ENCODE measurements at places on chromosomes 16 and 17. TPM values are rescaled to one million over a fixed set of nuclear protein-coding genes. Genes with fewer than 3 reads are reported as not detected.

- no peaks in the 10 kb centered on the region for H3K36me3 ChIP-seq
- no peak overlapping the region for H3K4me3 ChIP-seq
- H3K27ac ChIP-seq, result no peak overlapping the region
Observed at GRCh38 chr17:79273660-79274059, 199.0 kb downstream of the ENGASE start.

The NOS2 gene
- 0.55 TPM for total RNA-seq

DNA sequence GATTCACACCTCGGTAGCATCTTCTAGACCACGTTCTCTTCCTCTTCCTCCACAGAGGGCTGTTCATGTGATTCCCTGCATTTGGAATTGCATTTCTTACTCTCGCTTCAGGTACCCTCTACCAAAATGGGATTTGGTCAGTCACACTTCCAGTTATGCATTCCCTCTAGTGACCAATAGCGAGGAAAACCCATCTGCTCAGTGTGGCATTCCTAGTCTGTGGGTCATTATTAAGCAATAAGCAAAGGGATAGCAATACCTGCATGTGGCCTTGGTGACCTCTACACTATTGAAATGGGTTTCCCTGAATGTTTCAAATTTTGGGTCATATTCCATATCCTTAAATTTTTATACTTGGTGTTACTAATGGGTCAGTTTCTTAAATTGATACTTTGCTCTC, 401 bp upstream of the KRTAP4-5 start:
- H3K27me3 ChIP-seq, result no peaks in the 10 kb centered on the region
- H3K27ac ChIP-seq, result no peak overlapping the region
- no peaks in the 10 kb centered on the region for H3K36me3 ChIP-seq
- no peaks in the 10 kb centered on the region for H3K4me1 ChIP-seq
- no peak overlapping the region for H3K4me3 ChIP-seq

The SLFN12L gene
- total RNA-seq, result 5.1 TPM

GRCh38 chr16:85923153-85924021, 24.4 kb downstream of the IRF8 start:
- no peaks in the 10 kb centered on the region for H3K36me3 ChIP-seq
- no peak overlapping the region for H3K4me3 ChIP-seq
- no peak for DNase-seq

- H3K27me3 ChIP-seq, result no peaks in the 10 kb centered on the region
- H3K4me1 ChIP-seq, result peaks cover 16% of the 10 kb centered on the region
- H3K4me3 ChIP-seq, result peak overlapping the region; percentile 62
- peak; percentile 87 for DNase-seq
- no peaks in the 10 kb centered on the region for H3K36me3 ChIP-seq
Observed at GRCh38 chr17:77281122-77281903, 140.5 kb downstream of the SEC14L1 start.

- DNase-seq, result no peak
- H3K4me3 ChIP-seq, result no peak overlapping the region
- H3K36me3 ChIP-seq, result no peaks in the 10 kb centered on the region
- peak overlapping the region; percentile 1 for H3K27ac ChIP-seq
- no peaks in the 10 kb centered on the region for H3K27me3 ChIP-seq
Observed at GRCh38 chr17:49387498-49388289, 25.6 kb upstream of the ZNF652 start.

The IRX3 gene
- 89.2 TPM for total RNA-seq

DNA sequence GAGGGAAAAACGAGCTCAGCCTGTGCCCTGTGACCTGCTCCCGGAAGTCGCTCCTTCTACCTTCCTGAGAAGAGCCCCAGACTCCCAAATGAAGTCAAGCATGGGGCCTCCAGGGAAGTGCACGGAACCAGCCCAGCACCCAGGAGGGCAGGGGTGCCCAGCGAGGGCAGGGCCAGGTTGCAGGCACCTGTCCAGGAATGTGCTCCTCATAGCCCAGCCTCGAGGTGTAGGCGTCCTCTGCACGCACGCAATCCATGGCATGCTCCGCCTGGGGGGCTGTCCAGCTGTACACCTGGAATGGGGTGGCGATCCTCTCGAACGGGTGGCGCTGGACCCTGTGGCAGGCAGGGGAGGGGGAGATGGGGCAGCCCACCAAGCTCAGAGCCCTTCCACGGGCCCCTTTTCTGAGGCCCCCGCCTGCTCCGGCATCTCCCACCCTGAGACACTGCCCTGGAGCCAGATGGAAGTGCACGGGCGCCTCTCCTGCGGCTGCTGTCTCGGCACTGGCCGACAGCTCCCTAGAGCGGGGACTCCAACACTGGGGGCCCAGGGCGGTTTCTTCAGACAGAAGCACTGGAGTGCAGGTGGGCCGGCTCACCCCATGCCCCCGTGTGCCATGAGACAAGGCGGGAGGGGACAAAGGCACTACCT, 10.9 kb downstream of the CLUH start:
- DNase-seq, result peak; percentile 63
- H3K27ac ChIP-seq, result no peak overlapping the region
- peaks cover 76% of the 10 kb centered on the region for H3K36me3 ChIP-seq

The SCGB1C2 gene
- total RNA-seq, result not detected

The NEUROD2 gene
- total RNA-seq, result not detected

The STX1B gene
- total RNA-seq, result 0.58 TPM

GRCh38 chr17:60832151-60832585, 154.5 kb downstream of the BCAS3 start:
- no peak overlapping the region for H3K27ac ChIP-seq
- H3K27me3 ChIP-seq, result no peaks in the 10 kb centered on the region
- H3K36me3 ChIP-seq, result no peaks in the 10 kb centered on the region
- no peak for DNase-seq
- H3K4me1 ChIP-seq, result peaks cover 2% of the 10 kb centered on the region
- H3K4me3 ChIP-seq, result no peak overlapping the region

DNA sequence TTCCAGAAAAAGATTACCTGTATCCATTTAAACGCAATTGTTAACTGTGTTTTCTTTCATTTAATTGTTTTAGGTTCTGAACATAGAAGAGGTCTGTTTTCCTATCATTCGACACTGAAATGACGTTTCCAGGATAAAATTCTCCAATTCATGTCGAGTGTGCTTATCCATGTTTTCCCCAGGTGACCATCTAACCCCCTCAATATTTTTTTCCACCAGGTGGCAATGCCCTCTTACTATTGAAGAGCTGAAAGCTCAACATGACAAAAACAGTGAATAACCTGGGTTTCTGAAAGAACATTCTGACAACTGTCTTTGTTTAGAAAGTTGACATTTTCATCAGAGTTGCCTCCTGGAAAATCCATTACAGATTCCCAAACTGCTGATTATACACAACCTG, 948.7 kb downstream of the KCNJ2 start:
- DNase-seq, result no peak
- no peaks in the 10 kb centered on the region for H3K4me1 ChIP-seq

GRCh38 chr16:2005646-2006045, 4.0 kb downstream of the ZNF598 start:
- peaks cover 59% of the 10 kb centered on the region for H3K4me1 ChIP-seq
- H3K27ac ChIP-seq, result no peak overlapping the region
- H3K4me3 ChIP-seq, result no peak overlapping the region
- H3K36me3 ChIP-seq, result peaks cover 28% of the 10 kb centered on the region
- DNase-seq, result peak; percentile 74
- H3K27me3 ChIP-seq, result no peaks in the 10 kb centered on the region

The MYH2 gene
- 1.0 TPM for total RNA-seq

GRCh38 chr17:72950242-72950931, 142.1 kb downstream of the SLC39A11 start:
- H3K36me3 ChIP-seq, result no peaks in the 10 kb centered on the region
- no peak overlapping the region for H3K27ac ChIP-seq
- no peaks in the 10 kb centered on the region for H3K27me3 ChIP-seq
- H3K4me3 ChIP-seq, result no peak overlapping the region

DNA sequence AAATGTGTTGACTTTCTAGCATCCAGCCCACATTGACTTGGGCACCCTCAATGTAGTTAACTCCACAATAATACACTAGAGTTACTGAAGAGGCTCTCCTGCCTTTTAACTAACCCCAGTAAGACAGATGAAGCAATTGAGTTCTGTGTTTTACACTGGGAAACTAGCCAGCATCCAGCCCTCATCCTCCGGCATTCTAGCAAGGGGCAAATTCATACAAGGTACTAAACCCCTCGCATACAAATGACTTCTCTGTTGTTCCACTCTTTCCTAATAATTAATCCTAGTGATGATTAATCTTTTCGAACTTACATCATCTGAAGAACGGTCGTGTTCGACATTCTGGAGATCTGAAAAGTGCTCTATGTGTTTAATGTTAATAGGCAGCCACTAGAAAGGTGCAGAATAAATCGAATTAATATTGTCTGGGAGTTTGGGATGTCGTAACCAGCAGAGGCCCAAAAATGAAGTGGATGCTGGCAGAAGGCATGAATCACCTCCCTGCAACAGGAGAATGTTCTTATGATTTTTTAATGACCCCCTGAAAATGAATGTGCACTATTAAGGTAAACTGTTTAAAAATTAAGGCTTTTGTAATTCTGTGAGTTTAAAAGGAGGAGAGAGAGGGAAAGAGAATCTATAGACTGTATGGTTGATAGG, 249.4 kb downstream of the SNX29 start:
- H3K36me3 ChIP-seq, result no peaks in the 10 kb centered on the region
- DNase-seq, result no peak
- H3K4me3 ChIP-seq, result no peak overlapping the region
- no peak overlapping the region for H3K27ac ChIP-seq

The FGF11 gene
- 1.1 TPM for total RNA-seq

The PNPO gene
- 29.4 TPM for total RNA-seq

DNA sequence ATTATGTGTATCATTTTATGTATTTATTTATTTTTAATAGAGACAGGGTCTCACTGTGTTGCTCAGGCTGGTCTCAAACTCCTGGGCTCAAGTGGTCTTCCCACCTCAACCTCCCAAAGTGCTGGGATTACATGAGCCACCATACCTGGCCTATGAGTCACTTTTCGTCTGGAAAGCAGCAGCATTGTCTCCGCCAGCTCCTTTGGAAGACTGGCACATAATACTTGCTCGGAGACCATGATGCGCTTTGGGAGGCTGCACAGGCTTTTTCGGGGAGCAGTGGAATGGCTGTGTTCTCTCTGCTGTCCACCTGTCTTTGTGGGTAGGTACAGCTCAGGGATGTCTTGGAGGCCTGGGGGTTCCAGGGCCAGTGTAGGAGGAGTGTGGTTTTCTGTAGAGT, 102.2 kb downstream of the AATF start:
- H3K4me3 ChIP-seq, result no peak overlapping the region
- H3K4me1 ChIP-seq, result no peaks in the 10 kb centered on the region
- peaks cover 5% of the 10 kb centered on the region for H3K36me3 ChIP-seq

The ZNF688 gene
- total RNA-seq, result 13.1 TPM

The AIPL1 gene
- not detected for total RNA-seq

GRCh38 chr17:42296012-42296411, 7.7 kb downstream of the STAT5A start:
- no peak overlapping the region for H3K4me3 ChIP-seq
- no peak overlapping the region for H3K27ac ChIP-seq
- peak; percentile 6 for DNase-seq
- H3K4me1 ChIP-seq, result no peaks in the 10 kb centered on the region
- H3K36me3 ChIP-seq, result peaks cover 44% of the 10 kb centered on the region
- no peaks in the 10 kb centered on the region for H3K27me3 ChIP-seq

- no peak for DNase-seq
- no peaks in the 10 kb centered on the region for H3K4me1 ChIP-seq
- H3K36me3 ChIP-seq, result no peaks in the 10 kb centered on the region
Observed at GRCh38 chr16:77373726-77374125, 61.1 kb downstream of the ADAMTS18 start.

The KRT40 gene
- not detected for total RNA-seq

DNA sequence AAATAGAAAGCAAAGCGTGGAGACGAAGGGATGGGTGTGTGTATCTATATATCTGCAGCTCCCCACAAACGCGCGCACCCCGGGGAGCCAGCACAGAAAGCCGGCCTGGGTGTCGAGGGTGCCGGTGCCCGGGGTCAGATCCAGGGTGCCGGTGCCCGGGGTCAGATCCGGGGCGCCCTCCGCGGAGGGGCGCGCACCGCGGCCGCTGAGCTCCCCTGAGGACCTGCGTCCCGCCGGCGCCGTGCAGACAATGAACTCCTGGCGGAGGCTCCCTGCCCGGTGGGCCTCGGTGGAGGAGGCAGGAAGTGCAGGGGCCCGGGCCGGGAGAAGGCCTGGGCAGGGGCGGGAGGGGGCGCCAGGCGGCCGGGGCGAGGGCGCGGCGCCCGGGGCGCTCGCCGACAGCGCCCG, 1.1 kb downstream of the ZNF423 start:
- H3K4me3 ChIP-seq, result peak overlapping the region; percentile 66
- H3K27me3 ChIP-seq, result peaks cover 13% of the 10 kb centered on the region
- DNase-seq, result peak; percentile 71
- H3K36me3 ChIP-seq, result no peaks in the 10 kb centered on the region
- peaks cover 45% of the 10 kb centered on the region for H3K4me1 ChIP-seq

The PLLP gene
- 104 TPM for total RNA-seq

DNA sequence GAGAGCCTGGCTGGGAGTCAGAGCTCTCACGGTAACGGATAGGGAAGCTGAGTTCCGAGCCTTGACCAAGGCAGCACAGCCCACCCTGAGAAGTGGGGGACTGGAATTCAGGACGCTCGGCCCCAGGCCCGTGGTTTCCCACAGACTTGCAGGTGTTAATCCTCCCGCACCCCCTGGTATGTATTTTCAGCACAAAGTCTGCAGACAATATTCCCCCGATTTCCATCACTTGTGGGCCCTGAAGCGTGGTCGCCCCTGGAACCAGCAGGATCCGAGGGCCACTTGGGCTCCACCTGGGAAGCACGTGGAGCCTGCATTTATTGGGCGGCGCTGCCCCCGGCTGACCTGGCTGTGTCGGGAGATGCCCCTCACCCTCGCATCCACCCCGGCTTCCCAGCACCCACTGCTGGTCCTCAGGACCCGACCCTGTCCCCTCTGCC, 60.2 kb downstream of the WSB1 start:
- H3K4me1 ChIP-seq, result peaks cover 15% of the 10 kb centered on the region
- peak overlapping the region; percentile 97 for H3K27ac ChIP-seq
- no peaks in the 10 kb centered on the region for H3K27me3 ChIP-seq
- H3K4me3 ChIP-seq, result peak overlapping the region; percentile 69
- no peaks in the 10 kb centered on the region for H3K36me3 ChIP-seq
- peak; percentile 71 for DNase-seq

The MC1R gene
- total RNA-seq, result 3.6 TPM

DNA sequence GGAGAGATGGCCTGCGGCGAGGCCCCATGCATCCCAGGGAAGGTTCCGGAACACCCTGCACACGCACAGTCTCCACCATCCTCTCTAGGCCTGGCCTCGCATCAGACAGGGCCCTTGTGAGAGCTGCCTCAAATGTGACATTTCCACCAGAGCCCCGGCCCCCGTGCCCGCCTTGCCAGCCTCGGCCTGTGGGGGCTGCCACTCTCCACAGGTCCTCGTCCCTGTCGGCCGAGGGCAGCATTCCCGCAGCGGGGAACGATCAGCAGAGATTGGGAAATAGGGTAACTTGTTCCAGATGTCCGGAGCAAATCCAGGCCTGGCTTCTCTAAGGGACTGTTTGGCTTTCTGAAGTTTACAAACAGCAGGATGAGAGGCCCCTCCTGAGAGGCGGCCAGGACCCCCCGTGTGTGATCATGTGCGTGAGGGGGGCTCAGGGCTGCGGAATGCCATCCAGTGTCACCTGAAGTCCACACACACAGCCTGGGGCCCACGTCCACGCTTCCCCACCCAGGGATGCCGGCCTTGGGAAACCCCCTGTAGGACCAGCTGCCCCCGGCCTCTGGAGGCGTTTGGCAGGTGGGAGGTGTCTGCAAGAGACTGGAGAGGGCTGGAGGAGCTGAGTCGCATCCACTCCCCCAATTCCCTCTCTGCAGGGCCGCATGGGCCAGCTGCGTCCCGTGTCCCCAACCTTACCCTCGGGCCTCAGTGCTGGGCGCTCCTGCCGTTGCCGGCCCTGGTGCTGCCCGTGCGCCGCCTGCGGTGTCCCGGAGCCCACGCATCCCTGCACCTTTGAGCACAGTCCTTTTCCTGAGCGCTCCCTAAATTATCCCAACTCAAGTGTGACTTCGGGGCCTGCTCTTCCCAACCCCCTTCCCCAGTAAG, 70.4 kb downstream of the ZDHHC7 start:
- H3K27me3 ChIP-seq, result no peaks in the 10 kb centered on the region
- no peaks in the 10 kb centered on the region for H3K36me3 ChIP-seq
- no peak overlapping the region for H3K27ac ChIP-seq
- H3K4me3 ChIP-seq, result no peak overlapping the region
- peak; percentile 59 for DNase-seq
